ENCODE measurements at places on chromosomes 7 and 10.

DNA sequence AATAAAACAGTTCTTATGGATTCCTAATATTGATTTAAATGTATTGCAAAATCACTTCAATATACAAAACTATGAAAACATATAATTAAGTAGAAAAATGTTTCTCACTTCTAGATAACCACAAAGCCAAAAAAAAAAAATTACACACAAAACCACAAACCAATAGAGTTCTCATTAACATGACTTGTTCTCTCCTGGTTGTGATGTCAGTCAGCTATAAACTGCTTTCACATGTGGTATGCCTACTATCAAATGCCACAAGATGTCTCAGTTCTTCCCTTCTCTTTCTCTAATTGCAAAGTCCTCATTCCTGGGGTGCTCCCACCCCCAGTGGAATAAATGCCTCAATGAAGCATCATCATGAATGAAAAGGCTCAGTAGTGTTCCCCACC is 16.6 kb downstream of the GNAI1 start:
- DNase-seq: peak; percentile 71

- peak; percentile 99 for DNase-seq
Measured at GRCh38 chr7:101882595-101883564, 65.5 kb downstream of the CUX1 start.

DNA sequence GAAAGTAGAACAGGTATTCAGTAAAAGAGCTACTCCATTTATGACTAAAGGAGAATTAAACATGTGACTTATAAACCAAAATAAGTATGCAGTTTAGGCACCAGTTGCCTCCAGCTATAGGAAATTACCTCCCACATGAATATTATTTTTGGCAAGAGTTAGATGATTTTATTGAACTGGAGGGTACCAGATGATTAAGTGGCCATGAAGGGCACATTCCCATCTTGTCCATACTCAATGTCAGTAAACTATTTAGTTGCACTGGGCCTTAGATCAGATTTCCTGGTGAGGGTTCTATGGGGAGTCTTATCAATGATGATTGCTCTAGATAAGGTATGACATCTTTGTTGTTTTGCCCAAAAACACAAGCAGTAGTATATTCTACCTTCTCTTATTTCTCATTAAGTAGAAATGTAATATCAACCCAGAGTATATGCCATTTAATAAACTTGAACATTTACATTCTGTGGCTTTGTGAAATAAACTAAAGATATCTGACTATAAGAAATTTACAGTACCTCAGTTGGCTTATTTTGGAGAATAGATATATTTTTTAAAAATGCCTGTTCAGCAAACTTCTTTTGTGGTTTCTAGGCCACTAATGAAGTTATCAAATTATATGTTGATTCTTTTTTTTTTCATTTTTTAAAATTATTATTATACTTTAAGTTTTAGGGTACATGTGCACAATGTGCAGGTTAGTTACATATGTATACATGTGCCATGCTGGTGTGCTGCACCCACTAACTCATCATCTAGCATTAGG is 145.3 kb downstream of the SEMA3A start:
- no peak for DNase-seq

DNA sequence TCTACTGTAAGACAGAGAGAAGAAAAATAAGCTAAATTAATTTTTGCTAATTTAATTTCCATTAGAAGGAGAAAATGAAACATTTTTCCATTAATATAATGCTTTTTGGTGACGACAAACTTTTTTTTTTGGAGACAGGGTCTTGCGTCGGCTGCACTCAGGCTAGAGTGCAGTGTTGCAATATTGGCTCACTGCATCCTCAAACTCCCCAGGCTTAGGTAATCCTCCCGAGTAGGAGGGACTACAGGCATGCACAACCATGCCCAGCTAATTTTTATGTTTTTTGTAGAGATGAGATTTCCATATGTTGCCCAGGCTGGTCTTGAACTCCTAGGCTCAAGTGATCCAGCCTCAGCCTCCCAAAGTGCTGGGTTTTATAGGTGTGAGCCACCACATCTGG is 229.8 kb upstream of the LRRN3 start:
- DNase-seq: no peak

- DNase-seq: peak; percentile 92
Measured at GRCh38 chr10:33509231-33509831, 174.9 kb upstream of the NRP1 start.

GRCh38 chr7:75861636-75862035 is 17.2 kb upstream of the RHBDD2 start:
- DNase-seq: no peak

DNA sequence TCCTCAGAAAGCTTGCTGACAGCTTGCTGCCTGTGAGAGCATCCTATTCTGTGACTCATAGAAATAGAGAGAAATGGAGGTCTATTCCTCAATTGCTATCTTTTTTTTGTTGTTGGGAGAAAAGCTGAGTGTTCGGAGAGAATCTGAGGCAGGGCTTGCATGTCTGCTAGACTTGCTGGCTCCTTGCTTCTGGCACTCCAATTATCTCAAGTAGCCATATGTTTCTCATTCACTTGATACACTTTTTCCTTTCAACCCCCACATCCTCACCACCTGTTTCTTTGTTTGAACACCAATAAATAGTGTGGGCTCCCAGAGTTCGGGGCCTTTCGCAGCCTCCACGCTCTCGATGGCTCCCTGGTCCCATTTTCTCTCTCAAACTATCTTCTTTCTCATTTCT is 172.2 kb downstream of the SH2D4B start:
- DNase-seq: no peak
